Type B pancreatic cell (in vitro differentiated cells): ENCODE measurements at places on chromosomes 5 and 9.

DNA sequence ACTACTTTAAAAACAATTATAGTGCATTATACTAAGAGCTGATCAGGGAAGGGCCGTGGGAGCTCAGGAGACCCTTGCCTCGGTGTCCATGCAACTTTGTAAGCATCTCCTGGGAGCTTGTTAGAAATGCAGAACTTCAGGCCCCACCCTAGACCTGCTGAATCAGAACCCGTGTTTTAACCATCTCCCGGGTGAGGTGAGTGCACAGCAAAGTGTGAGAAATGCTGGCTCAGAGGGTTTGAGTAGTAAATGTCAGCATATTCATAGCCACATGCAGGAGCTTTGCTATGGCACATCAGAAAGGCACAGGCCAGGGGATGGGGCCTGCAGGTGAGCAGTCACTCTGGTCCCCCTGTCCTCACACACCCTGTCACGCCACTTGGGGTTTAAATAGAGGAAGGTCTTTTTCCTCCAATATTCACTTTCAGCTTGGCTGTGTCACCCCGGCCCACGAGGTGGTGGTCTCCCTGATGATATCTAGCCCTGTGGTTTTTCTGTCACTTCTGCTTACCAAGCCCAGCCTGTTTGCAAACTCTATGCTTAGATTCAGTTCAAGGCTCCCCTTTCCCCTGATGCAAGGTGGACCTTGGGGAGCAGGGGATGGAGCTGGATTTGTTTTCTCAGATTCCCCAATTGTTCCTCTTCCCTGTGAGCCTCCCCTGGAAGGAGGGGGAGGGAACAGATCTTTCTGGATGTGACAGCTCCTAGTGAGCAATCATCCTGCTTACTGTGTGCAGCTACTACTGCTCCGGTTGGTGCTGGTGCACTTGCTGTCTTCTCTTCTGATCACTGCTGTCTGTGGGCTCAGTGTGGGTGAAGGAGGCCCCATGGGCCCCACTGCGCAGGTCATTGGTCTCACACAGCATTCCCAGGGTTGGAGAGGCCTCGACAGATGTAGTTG is 51.8 kb upstream of the TGFBR1 start:
- DNase-seq = no peak

- DNase-seq = no peak
Observed at GRCh38 chr5:1239505-1240251, 14.5 kb downstream of the SLC6A18 start.

- DNase-seq = no peak
Observed at GRCh38 chr5:146851133-146851532, 27.4 kb downstream of the PPP2R2B start.

- DNase-seq = no peak
Observed at GRCh38 chr9:123191680-123192079, 76.7 kb downstream of the STRBP start.

GRCh38 chr5:4572311-4573100 is 567.6 kb upstream of the ADAMTS16 start:
- no peak for DNase-seq

- DNase-seq = no peak
Observed at GRCh38 chr5:95610546-95610945, 9.3 kb upstream of the GPR150 start.

DNA sequence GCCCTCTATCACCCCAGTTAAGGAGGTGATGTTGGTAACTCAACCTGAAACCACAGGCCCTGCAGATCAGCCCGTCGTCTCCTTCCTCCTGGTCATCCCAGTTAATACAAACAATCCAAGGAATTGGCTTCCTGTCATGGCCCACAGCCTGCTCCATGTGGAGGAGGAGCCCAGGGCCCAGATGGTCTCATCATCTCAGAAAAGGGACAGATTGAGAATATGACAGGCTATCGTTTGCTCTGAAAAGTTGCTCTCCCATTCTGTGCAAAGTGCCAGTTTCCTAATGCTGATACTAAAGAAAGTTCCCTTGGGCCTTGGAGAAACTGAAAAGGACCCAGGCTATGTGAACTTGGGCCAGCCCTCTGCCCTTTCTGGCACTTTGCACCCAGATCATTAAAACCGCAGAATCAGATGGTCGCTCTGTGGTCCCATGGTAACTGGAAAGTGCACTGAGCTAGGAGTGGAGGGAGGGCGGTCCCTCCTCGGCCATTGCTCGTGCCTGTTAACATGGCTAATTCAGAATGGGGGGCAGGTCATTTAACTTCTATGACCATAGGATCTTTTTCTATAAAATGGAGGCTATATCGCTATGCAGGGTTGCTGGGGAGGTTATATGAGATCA is 675 bp upstream of the SPAAR start:
- DNase-seq = no peak

- no peak for DNase-seq
Observed at GRCh38 chr5:72645064-72645846, 138.0 kb upstream of the ZNF366 start.

DNA sequence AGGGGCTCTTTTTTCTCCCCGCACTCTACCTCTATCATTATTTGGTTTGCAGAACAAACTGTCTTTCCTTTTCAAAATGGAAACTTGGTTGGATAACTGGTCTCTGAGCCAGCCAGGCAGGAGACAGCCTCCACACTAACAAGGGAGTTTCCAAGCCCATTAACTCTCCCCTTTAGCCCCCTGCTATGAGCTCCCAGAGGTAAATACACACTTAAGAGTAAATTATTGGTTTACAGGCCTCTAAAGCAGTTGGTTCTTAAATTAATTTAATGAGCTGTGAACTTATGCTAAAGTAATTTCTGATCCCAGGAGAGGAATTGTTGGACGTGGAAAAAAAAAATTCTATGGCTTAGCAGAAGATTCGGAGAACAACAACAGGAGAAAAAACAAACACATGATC is 30.3 kb downstream of the EPB41L4A start:
- no peak for DNase-seq

DNA sequence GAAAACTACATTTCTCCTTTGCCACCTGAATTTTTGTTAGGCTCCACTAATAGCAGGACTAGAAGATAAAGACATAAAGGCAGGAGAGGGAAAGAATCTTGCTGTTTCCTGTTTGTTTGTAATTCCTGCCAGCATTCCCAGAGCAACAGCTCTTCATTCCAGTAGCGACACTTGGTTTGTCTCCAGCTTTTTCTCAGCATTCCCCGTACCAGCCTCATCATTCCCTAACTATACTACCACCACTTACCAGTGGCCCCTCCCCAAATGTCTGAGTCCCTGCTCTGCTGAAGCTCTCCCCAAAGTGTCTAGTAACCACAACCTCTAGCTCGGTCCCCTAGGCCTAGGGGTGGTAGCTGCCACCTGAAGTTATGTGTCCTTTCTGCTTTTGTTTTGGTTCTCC is 18.6 kb downstream of the CETN3 start:
- DNase-seq = no peak

- DNase-seq = no peak
Observed at GRCh38 chr5:170554521-170555267, 50.9 kb downstream of the KCNIP1 start.

DNA sequence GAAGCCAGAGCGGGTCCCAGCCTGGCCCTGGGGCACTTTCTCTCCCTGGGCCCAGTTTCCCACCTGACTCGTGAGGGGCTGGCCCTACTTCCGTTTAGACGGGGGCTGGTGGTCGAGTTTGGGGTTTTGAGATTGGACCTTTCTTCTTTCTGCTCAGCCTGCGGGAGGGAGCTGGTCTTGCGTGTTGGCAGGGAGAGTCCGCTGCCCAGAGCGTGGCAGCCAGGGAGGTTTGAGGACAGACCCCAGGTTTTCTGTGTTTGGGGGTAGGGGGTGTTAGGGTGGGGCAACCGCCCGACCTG is 6.0 kb upstream of the PITX1 start:
- no peak for DNase-seq

GRCh38 chr5:37002176-37002751 is 125.7 kb downstream of the NIPBL start:
- no peak for DNase-seq

DNA sequence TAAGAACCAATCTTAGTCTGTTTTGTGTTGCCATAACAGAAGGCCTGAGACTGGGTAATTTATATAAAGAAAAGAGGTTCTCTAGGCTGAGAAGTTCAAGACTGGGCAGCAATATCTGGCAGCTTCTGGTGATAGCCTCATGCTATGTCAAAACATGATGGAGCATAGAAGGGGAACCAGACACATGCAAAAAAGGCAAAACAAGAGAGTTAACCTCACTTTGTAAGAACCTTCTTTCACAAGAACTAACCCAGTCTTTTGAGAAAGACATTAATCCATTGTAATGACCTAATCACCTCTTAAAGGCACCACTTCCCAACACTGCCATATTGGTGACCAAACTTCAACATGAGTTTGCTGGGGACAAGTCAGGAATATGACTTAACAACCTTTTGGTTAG is 37.3 kb downstream of the FSD1L start:
- DNase-seq = no peak

DNA sequence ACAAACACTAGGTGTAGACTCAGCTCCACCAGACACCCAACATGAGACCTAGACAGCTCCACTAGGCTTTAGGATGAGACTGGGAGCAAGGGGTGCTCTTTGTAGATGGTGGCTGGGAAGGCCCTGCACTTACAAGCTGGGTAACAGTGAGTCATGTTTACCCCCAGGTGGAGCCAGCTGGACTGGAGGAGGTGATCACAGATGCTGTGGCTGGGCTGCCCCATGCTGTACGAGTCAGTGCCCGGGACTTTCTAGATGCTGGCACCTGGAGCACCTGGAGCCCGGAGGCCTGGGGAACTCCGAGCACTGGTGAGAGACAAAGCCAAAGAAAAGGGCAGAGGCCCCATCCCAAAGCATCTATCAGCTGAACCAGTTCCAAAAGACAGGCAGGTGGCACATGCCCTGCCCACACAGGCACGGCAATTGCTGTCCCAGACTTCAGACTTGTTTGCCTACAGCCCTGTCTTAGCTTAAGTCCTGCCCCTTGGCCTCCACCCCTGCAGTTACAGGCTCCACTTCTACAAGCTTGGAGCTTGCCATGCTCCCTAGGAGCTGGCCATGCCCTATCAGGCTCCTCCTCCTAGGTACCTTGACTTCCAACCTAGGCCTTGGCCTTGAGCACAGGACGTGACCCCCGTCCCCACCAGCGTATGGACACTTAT is 2.7 kb downstream of the CCL27 start:
- DNase-seq = no peak

DNA sequence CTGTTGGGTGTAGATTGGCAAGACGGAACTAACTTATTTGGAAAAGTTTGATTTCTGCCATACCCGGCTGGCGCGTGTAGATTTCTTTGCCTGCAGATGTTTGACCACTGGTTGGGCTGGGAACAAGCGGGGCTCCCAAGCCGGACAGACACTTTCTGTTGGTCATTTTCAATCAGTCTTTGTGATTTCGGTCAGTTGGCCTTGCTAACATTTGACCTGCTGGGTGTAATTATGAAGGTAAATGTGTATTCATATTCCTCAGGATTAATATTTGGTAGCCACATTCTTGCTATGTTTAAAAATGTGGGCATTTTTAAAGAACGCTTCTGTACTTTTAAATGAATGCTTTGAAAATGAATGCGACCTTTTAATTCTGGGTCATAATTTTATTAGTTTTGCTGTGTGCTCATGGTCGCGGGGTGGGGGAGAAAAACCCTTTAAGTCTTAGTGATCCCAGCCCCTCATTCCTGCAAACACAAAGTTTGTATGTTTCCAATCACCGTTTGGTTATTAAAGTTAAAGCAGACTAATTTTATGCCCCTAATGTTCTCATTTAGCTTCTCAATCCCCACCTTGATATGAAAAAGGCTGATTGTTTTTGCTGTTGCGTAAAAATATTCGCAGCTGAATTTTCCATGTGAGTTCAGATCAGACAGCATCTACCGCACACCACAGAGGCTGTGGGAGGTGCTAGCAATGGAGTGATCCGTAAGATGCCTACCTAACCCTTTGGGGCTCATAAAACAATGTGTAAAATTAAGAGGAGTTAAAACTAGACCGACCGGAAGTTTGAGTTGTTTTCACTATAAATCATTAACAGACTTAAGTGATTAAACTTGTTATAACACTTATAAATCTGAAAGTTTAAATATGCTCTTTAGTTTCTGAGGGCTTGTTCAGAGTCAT is 1.5 kb downstream of the RASGRF2 start:
- DNase-seq = no peak

GRCh38 chr9:133958756-133959155 is 33.4 kb downstream of the VAV2 start:
- no peak for DNase-seq

DNA sequence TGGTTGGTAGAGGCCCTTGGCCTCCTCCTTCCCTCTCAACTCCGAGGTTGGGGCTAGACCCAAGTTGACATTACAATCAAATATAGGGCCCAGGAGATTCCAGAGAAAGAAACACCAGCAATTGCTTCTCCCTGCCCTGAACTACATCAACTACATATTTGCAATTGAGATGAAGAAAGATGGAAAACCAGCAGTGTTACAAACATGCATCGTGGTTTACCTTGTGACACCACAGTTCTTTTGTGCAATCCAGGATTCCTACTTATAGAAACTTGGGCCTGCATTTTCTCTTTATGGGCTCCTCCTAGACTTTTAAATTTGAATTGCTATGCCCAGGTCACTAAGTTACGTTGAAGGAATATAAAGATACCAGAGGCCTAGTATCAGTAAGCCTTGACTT is 126.7 kb downstream of the DCP2 start:
- DNase-seq = no peak

DNA sequence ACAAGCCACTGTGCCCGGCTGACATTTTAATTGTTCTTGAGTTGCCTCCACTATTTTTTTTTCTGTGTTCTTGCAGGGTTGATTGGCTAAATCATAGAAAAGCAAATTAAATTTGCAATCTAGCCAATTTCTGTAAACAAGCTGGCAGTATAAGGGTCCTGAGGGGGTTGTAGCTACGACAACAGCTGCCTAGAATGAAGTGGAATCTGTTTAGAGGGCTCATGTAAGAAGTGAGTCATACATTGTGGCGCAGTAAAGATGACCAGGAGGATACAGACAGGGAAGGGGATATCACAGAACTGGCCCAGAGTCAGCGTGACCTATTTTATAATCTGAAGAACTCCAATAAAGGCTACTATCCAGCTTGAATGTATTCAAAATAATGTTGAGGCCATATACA is 82.2 kb upstream of the TLE1 start:
- no peak for DNase-seq

GRCh38 chr9:110499608-110500007 is 79.9 kb downstream of the SVEP1 start:
- no peak for DNase-seq

DNA sequence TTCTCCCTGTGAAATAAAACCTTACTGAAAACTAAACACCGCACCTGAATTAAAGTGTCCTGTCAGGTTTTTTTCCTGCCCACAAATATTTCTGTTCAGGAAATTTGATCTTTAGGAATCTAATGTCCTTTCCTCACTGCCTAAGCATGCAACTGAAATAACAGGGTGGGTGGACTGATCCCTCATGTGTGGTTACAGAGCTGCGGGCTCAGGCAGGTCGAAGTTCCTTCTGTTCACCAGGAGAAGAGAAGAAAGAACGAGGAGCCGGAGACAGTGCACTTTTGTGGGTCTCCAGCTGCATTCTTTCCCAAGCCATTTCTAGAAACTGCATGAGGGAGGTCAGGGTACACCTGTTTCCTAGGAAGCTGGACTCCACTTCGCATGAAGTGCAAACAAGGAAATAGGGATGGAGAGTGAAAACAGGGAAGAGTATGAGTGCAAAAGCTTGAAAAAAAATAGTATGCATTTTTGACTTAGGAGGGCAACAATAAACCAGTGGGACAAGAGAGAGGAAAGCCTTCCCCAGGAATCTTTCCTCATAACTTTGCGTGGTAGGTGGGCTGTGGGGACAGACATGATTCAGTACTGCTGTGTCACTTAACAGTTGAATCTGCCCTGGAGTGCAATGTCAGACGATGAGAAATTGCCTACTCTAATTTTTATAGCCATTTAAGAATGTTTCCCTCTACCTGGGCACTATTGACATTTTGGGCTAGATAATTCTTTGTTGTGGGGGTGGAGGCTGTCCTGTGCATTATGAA is 60.3 kb downstream of the GCNT1 start:
- DNase-seq = no peak

GRCh38 chr9:36788534-36788933 is 215.8 kb downstream of the MELK start:
- DNase-seq = no peak
